Ecto neural progenitor cell (in vitro differentiated cells): ENCODE measurements at places on chromosomes 1 and 21.

DNA sequence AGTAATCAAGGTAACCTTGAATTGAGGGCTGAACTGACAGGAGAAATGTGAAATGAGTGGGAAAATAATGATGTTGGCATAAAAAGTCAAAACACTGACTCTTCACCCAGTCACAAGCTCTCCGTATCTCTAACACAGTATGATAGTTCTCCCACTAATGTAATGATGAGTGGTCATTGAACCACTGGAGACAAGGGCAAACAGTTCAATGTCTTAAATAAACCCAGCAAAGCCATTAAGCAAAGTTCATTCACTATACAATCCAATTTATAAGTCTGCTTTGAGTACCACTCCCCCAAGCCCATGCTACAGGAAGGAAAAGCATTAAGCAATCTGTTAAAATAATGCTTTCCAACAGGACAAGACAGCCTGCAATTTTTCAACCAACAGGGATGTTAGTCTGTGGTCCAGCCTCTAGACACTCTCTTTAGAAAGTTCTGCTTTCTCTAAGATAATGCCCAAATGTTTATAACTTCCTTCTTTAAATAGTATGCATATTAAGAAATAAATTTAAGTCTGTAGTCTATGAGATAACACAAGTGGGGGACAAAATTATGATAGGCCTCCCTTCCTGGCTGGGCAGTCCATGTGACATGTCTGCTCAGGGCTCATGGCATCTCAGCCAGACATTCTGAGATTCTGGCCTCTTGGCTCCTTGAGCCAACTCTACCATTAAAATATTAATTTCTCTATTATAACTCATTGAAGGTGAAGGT is 25.5 kb upstream of the DDAH1 start:
- no peak for DNase-seq

DNA sequence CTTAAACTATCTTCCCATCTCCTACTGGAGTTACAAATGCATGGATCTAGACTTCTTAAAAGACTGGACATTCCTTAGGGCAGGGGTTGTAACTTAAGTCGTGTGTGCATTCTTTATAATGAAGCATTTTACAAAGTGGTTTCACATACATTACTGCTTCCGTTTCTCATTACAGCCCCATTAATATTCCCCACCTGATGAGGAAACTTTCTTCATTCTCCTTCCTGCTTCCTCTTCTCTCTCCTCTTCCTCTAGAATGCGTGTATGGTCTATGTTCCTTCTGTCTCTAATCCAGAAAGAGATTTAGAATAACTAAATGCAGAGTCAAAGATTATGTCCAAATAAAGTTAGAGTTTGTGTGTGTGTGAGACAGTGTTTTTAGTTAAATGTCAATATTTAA is 1.8 kb upstream of the CAP1 start:
- DNase-seq: no peak

- no peak for DNase-seq
These were observed 5.6 kb upstream of the RPTN start for GRCh38 chr1:152164517-152165136.

GRCh38 chr1:116131866-116132605 is 20.8 kb downstream of the MAB21L3 start:
- peak; percentile 20 for DNase-seq

GRCh38 chr1:184416946-184417345 is 30.1 kb downstream of the C1orf21 start:
- no peak for DNase-seq

GRCh38 chr1:182143825-182144645 is 82.5 kb upstream of the ZNF648 start:
- DNase-seq: peak; percentile 72
